ENCODE measurements at places on chromosomes 7 and 10.

GRCh38 chr7:135704074-135704473 is 23.9 kb downstream of the SLC13A4 start:
- DNase-seq = peak; percentile 60

- no peak for DNase-seq
These were observed 421.7 kb upstream of the CHRM2 start for GRCh38 chr7:136446751-136447150.

GRCh38 chr10:121708728-121709674 is 110.8 kb upstream of the FGFR2 start:
- peak; percentile 81 for DNase-seq

DNA sequence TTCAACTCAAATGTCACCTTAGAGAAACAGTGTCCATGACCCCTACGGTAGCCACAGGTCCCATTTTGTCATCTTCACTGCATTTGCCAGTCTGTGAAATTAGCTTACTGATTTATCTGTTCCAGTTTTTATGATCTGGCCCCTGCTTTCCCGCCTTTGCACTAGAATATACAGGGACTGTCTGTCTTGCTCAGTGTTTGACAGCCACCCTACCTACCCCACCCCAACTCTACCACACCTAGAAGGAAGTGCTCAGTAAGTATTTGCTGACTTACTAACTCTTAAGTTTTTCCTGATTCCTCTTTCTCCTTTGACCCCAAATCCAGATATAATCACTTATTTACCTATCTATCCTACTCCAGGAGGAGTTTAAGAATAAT is 49.5 kb downstream of the CREB3L2 start:
- no peak for DNase-seq

GRCh38 chr7:21352540-21353387 is 75.1 kb upstream of the SP4 start:
- no peak for DNase-seq

DNA sequence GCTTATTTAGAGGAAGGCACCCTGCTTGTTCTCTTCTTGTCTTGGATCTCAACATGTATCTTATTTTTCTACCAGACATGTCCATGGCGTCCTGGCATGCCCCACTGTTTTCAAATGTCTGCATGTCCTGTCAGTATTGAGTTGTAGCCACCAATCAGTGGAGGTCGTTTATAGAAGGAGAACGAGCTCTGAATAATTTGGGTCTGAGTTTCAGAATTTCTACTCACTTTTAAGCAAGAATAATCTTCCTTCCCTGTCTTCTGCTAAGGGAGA is 2.9 kb upstream of the HOXA13 start:
- DNase-seq = no peak

GRCh38 chr7:135678612-135679575 is 16.6 kb downstream of the STMP1 start:
- no peak for DNase-seq
